GM12864 (cell line): ENCODE measurements at places on chromosomes 13 and 19.

DNA sequence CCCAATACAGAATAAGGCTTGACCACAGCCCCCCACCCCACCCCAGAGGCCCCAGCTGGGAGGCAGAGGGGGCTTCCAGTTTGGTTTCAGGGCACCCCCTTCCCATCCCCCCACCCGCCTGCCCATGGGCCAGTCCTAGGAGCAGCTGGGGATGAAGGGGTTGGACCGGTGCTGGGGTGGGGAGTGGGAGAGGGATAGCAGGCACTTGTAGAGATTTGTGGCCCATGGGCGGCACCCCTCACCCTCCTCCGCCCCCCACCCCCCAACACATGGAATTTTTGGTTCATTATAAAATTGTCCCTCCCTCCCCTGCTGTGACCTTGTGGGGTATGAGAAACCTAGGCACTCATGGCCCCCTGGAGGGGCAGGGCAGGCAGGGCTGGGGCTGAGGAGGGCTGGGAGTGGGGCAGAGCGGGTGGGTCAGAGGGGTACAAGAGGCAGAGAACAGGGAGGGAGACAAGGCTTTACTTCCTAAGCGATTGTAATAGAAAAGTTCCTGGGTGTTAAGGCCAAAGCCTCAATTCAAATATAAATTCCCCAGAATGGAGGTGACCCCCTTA, 5.3 kb upstream of the GSK3A start:
- DNase-seq, result no peak

DNA sequence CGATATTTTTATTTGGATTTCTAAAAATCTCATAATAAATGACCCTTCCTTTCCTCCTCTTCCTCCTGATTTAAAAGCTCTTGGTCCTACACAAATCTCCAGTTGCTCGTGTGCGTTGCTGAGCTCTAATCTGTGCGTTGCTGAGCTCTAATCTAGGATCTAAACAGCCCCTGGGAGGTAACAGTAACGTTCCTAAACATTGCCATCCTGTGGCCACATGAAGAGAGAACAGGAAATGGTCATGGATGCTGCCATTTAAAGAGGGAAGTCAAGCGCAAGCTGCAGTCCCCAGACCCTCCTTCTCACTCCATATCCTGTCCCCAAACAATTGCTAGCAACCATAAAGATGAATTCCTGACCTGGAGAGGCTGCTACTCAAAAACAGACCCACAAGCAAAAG, 170.8 kb downstream of the NUFIP1 start:
- DNase-seq, result no peak

- no peak for DNase-seq
Measured at GRCh38 chr13:90156390-90156789, 1191.1 kb upstream of the MIR17HG start.

DNA sequence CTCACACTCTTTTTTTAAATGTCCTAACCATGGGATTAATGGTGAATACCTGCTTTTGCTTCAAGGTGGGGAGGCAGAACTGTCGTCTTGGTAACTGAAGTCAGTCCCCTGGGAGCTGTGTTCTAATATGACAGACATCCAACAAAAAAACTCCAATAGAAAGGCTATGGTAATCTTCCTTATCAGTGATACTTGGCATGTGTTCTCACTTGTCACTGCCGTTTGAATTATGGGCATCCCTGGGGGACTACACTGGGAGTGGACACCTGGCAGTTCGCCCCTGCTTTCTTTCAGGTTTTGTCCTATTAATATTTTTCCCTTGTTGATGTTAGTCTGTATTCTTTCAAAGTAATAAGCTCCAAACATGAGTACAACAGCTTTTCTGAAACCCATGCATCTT, 252.6 kb downstream of the SLITRK5 start:
- DNase-seq, result no peak

GRCh38 chr13:80437231-80437630, 96.3 kb upstream of the SPRY2 start:
- DNase-seq, result no peak

DNA sequence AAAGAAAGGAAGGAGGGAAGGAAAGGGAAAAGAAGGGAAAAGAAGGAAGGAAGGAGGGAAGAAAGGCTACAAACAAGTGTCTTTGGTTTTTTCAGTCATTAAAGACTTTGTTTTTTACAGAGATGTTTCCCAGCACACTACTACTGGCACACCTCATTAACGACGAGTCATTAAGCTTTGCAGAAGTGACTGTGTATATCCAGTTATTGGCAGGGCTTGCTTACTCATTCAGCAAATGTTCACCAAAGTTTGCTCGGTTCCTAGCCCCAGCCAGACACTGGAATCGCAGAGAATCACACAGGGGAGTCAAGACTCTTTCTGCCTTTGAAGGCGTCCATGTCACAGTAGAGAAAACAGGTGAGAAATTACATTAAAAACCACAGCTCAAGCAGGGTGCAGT, 4.3 kb downstream of the NLRP12 start:
- DNase-seq, result no peak

GRCh38 chr13:111632906-111633305, 312.5 kb downstream of the TEX29 start:
- no peak for DNase-seq

DNA sequence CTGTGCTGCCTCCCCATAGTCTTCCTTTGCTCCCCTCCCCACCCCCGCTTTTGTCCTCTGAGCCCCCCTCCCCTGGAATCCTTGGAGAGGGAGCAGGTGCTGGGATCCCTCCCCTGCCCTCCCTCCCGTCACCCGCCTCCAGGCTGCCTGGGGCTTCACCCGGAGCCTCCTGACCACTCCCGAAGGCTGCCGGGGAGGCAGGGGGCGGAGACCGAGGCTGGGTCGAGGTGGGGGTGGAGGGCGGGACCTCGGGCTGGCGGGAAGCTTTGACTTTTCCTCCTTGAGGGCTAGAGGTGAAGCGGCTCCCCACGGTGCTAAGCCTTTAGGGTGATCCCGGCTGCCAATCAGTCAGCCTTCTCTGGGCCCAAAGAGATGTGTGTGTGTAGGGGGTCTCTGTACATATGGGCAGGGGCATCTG, 1.5 kb downstream of the KMT5C start:
- no peak for DNase-seq

GRCh38 chr19:36572593-36573019, 486 bp downstream of the ZNF529 start:
- DNase-seq, result no peak

DNA sequence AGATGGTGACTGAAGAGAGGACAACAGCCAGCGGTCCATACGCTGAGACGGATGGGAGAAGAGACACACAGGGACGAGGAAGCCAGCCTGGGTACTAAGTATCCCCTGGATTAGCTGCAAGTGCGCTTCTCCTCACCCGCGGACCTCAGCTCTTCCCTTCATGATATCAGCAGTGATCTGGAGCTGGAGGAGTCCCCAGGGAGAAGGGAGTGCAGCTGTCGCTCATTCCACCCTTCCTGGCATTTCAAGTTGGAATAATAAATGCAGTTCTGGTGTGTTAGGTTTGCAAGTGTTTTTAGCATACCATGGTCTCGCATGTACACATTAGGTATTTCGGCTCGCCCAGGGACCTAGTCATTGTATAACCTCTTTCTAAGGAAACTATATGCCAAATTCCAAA, 88.5 kb upstream of the C1QTNF9B start:
- DNase-seq, result no peak

DNA sequence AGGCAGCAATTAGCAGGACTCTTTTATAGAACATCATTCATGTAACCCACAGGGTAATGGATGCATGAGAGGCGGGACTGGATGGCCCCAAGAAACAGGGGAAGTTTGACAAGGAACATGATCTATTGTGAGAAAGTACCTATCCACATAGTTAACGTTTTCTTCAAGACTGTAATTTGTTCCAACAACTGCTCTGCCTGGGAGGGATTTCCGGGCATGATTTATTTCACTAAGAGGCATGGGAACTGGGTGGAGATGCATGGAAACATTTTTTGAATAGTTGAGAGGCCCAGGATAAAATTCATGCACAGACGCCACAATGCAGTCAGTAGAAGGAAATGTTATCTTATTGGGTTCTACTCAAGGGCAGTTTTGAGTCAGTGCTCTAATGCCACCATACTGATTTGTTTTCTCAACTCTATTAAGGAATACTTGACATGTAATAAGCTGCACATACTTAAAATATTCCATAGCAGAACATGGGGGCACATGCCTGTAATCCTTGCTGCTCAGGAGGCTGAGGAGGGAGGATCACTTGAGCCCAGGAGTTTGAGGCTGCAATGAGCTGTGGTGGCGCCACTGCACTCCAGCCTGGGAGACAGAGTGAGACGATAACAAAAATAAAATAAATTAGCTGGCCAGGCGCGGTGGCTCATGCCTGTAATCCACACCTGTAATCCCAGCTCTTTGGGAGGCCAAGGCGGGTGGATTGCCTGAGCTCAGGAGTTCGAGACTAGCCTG, 9.9 kb upstream of the ATG4D start:
- DNase-seq, result no peak

GRCh38 chr19:39998501-39998900, 1.6 kb downstream of the ZNF546 start:
- no peak for DNase-seq

DNA sequence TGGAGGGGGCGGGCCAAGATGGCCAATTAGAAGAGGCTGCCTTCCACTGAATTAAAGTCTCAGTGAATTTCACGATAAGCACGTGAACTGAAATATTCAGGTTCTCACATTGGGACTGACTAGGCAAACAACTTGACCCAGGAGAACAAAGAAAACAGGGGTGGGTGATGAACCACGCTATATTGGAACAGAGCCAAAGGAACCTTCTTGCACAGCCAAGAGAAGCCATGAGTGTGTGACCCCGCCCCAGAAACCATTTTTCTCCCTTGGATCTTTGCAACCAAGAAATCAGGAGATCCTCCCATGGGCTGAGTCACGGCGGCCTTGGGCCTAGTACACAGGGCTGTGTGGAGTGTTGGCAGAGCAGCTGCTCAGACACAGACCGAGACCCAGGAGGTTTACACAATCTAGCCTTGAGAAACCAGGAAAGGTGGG, 36.8 kb downstream of the ERICH4 start:
- no peak for DNase-seq

DNA sequence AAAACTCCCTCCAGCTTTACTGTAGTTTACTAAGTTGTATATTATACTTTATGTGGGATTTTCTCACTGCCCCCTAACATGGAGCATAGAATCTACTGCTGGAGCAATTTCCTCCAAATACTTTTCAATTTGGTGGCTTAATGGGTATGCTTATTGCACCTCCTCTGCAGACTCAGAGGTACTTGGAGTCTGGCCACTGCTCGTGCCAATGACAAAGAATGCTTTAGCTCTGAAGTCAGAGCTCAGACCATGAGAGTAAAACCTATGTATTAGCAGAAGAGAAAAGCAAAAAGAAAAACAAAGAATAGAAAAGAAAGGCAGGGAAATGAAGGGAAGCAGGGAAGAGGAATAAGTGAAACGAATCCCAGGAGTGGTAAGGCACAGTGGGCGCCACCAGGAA, 71.9 kb downstream of the SUCLA2 start:
- no peak for DNase-seq

- no peak for DNase-seq
Measured at GRCh38 chr13:67791047-67791446, 560.9 kb upstream of the PCDH9 start.

GRCh38 chr13:28058866-28059613, 41.3 kb downstream of the FLT3 start:
- no peak for DNase-seq

DNA sequence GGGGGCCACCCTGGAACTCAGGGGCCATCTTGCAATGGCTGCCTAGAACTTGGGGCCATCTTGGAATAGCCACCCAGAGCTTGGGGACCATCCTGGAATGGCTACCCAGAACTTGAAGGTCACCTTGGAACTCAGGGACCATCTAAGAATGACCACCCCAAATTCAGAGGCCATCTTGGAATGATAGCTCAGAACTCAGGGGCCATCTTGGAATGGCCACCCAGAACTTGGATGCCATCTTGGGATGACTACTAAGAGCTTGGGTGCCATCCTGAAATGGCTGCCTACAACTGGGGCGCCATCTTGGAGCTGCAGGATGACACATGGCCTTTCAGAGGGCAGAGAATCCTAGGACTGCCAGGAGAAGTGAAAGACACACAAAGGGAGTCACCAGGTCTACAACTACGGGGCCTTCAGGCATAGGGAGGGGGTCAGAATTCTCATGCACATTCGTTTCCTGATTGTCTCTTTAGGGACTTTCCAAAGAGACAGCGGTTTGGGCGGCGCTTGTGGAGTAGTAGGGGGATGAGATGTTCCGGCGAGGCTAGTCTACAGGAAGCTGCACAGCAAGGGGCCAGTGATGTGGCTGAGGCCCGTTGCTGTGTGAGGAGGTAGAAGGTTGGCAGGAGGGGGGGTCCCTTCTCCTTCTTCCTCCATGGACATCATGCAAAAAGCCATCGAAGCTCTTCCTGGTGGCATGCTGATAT, 125.0 kb downstream of the IER2 start:
- DNase-seq, result no peak

DNA sequence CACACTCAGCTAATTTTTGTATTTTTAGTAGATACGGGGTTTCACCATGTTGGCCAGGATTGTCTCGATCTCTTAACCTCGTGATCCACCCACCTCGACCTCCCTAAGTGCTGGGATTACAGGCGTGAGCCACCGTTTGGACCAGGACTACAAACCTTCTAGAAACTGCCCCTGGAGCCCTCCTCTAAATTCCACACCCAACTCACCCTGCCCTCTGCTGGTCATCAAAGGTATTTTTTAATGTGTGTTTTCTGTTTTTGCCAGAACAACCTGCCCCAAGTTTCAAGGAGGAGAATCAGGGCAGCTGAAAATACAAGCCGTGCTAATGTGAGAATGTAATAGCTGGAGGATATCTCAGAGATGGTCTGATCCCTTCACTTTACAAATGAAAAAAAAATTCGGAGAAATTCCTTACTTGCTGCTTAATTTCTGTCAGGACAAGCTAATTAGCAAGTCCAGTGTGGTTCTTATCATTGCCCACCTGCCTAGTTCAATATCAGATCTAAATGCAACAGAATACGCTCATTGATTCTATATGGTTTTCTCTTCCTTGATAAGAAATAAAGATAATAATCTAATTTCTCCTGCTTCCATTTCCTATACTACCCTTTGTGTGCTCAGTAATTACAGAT, 4.1 kb downstream of the ATP8A2 start:
- DNase-seq, result no peak

DNA sequence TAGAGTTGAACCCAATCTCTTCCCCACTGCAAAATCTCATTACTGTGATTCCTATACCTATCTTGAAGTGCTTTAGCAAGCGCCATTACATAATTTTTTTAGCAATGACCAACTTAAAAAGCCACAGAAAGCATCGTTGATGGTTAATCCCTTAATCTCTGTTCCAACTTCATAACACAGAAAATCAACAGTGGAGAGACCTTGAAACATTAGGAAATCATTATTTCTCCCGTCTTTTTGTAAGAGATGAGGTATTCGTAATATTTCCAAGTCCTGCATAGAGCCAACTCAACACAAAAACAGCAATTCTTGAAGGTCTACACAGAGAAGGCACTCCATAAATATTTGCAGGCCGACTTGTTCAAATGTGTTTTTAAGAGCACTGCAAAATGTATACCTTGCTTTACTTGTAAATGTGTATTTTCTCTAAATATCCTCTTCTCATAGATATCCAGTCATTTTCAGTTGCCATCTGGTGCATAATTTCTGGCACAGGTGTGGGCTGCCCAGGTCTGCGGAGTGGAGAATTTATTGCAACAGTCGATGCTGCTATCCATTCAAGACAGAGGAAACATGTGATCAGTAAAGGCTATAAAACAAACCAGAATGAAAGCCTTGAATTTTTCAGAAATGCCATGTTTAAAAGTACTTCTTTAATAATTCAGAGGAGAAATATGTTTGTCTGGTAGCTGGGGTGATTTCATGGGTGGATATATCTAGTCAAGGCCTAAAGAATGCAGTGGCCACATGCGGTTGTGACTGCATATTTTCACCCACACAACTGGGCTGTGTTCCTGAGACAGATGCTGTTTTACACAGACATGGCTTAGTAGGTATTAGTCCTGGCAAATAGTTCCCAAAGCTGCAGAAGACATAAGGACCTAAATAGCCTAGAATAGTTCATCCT, 234.3 kb upstream of the STARD13 start:
- no peak for DNase-seq
